ENCODE measurements at places on chromosomes 5 and 9.

DNA sequence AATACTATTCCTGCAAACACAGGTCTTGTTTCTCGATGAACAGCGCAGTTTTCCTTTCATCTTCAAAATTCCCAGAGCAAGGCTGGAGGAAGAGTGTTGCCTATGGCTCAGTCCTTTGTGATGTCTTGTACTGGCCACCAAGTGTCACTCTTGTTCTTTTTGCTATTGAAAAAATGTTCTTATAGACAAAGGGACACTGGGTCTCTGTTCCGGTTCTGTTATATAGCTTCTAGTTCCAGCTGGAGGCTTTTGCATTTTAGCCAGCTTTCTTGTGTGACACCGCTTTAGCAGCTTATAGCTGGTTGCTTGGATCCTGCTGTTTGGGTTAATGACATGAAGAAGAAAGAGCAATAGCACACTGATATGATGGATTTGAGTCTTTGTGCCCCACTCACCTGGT is 343.7 kb upstream of the KCNN2 start:
- DNase-seq = peak; percentile 40

- DNase-seq = no peak
Measured at GRCh38 chr5:57778501-57779091, 296.0 kb upstream of the ACTBL2 start.

DNA sequence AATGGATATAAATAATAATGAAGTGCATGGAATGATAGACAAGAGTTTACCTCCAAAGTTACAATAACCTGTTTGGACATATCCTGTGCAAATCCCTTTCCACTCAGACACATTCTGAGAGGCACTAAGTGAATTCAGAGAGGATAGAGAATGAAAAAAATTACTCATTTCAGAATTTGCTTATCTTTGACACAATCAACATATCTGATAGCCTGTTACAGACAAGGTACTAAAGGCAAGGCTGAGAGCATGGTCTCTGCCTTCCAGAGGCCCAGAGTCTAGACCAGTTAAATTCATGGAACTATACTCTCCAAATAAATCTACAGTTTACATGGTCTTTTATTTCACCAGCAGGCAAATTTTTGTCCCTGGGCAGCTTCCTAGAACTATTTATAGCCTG is 371.8 kb upstream of the PTGER4 start:
- DNase-seq = no peak

- no peak for DNase-seq
Measured at GRCh38 chr9:104900871-104901270, 27.1 kb downstream of the ABCA1 start.

DNA sequence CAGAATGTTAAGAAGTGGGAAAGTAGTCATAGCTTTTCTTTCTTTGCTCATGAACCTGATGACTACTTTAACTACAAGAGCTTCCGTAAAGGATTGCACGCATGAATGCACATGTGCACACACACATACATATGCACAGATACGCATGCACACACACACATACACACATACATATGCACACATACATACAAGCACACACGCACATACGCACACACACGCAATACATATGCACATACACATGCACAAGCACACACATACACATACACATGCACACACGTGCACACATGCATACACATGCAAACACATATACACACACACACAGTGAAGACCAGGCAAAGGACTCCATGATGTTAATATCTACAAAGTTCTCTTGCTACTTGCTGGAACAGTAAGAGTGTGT is 22.9 kb downstream of the LSM11 start:
- DNase-seq = no peak

GRCh38 chr9:79902825-79903600 is 331.2 kb downstream of the TLE4 start:
- DNase-seq = peak; percentile 69
